Activated T-cell treated with anti-CD3 and anti-CD28 coated beads, Interleukin-2, amount 50 U/mL, for 4 hours (primary cell): ENCODE measurements at places on chromosomes 2 and 18. TPM values are rescaled to one million over a fixed set of nuclear protein-coding genes. Genes with fewer than 3 reads are reported as not detected.

LONRF2 gene
- total RNA-seq: 0.03 TPM

DNAJC5G gene
- total RNA-seq: not detected

RTP5 gene
- 0.14 TPM for total RNA-seq

CCDC74B gene
- total RNA-seq: 0.43 TPM

MALL gene
- 0.78 TPM for total RNA-seq

NETO1 gene
- total RNA-seq: not detected

GATA6 gene
- total RNA-seq: 0.14 TPM

MAL gene
- 6.1 TPM for total RNA-seq

MEP1B gene
- total RNA-seq: not detected

ECEL1 gene
- 0.19 TPM for total RNA-seq

MYO5B gene
- total RNA-seq: 0.14 TPM

CENPO gene
- total RNA-seq: 28.4 TPM

CHRND gene
- total RNA-seq: not detected

CLK1 gene
- total RNA-seq: 90.1 TPM

LHCGR gene
- not detected for total RNA-seq

NT5C1B gene
- total RNA-seq: not detected

TLX2 gene
- not detected for total RNA-seq

KCNG2 gene
- not detected for total RNA-seq

IMPA2 gene
- 9.8 TPM for total RNA-seq

RBM44 gene
- 0.33 TPM for total RNA-seq

UGT1A5 gene
- not detected for total RNA-seq

POTEC gene
- total RNA-seq: not detected

SP5 gene
- not detected for total RNA-seq

FAP gene
- total RNA-seq: not detected

UCN gene
- total RNA-seq: 1.1 TPM

TMEM17 gene
- total RNA-seq: 0.15 TPM

LOXL3 gene
- total RNA-seq: 0.49 TPM

SCN7A gene
- total RNA-seq: 0.05 TPM
